ENCODE measurements at places on chromosomes 6 and 20.

GRCh38 chr6:153621491-153621890 is 417.5 kb upstream of the OPRM1 start:
- DNase-seq = no peak

- no peak for DNase-seq
These were observed 290.0 kb upstream of the PTCHD4 start for GRCh38 chr6:48401016-48401415.

GRCh38 chr6:135251498-135252441 is 70.7 kb downstream of the MYB start:
- no peak for DNase-seq

- DNase-seq = no peak
These were observed 21.6 kb downstream of the DSE start for GRCh38 chr6:116392132-116393013.

DNA sequence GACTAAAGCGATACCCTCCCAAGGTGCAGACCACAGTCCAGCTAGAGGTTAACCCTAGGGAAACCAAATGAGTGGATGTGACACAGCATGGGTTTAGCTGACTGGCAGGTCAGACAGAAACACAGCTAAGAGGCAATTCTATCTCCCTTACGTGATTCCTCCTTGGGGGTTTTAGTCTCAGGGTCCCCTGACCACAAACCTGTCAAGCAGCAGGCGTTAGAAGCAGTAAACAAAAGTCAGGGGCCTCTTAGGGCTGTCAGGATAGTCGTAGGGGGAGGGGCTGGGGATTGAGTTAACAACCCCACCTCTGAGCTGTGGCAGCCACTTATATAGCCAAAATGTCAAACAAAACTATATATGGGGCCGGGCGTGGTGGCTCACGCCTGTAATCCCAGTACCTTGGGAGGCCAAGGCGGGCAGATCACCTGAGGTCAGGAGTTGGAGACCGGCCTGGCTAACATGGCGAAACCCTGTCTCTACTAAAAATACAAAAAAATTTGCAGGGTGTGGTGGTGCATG is 13.6 kb downstream of the KCNK5 start:
- DNase-seq = no peak

GRCh38 chr6:117352466-117353081 is 73.2 kb downstream of the ROS1 start:
- DNase-seq = peak; percentile 25

DNA sequence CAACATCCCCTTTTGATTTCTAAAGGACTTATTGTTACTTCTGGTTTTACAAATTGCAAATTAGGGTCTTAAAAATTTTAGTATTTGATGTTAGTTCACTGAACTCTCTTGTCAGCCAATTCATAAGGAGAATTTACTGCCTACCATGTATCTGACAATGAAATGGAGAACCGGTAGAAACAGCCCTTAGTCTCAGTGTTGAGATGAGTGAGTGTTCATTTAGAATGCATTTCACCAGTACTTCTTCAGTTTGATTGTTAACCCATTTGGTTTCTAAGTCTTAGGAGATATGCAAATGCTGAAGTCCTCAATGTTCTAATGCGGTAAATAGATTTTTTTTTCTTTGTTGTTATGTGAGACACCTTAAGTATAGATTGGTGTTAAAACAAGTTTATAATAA is 616.3 kb upstream of the FLRT3 start:
- no peak for DNase-seq

DNA sequence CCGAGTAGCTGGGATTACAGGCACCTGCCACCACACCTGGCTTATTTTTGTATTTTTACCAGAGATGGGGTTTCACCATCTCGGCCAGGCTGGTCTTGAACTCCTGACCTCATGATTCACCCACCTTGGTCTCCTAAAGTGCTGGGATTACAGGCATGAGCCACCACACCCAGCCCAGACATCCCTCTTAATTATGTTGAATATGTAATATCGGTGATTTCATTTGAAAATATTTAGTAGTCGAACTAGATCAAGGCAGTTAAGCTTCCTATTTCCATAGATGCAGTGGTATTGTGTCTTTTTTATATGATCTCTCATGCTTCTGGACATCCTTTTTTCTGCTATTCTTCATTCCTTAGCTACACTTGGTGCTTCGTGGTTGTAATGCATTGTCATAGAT is 29.7 kb downstream of the ESR1 start:
- no peak for DNase-seq

GRCh38 chr6:37619641-37620040 is 78.0 kb downstream of the MDGA1 start:
- DNase-seq = no peak

DNA sequence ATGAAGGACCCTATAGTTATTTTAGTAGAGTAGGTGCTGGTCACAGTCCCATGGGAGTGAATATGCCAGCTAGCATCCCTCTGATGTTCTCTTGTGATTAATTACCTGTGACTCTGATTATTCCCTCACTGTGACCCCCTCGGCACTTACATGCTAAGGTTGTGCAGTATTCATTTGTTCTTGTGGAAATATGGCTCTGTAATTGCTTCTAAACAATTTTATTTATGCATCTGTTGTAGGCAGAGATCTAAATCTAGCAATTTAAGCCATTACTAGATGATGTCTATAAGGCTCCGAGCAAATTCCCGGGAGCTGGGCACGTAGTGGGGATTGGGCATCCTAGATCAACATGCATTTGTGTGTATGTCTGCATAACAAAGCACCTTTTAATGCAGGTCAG is 961.7 kb downstream of the KIF16B start:
- DNase-seq = no peak
